Activated T-cell treated with anti-CD3 and anti-CD28 coated beads, Interleukin-2, amount 50 U/mL, for 72 hours (primary cell): ENCODE measurements at places on chromosomes 6 and 20. TPM values are rescaled to one million over a fixed set of nuclear protein-coding genes. Genes with fewer than 3 reads are reported as not detected.

NCOA7 gene
- total RNA-seq: 69.1 TPM

- H3K27ac ChIP-seq: peak overlapping the region; percentile 71
- H3K4me1 ChIP-seq: peaks cover under 1% of the 10 kb centered on the region
- no peak for DNase-seq
- no peaks in the 10 kb centered on the region for H3K27me3 ChIP-seq
- H3K36me3 ChIP-seq: no peaks in the 10 kb centered on the region
These were observed 6.6 kb downstream of the MMP24OS start for GRCh38 chr20:35271073-35271882.

DNA sequence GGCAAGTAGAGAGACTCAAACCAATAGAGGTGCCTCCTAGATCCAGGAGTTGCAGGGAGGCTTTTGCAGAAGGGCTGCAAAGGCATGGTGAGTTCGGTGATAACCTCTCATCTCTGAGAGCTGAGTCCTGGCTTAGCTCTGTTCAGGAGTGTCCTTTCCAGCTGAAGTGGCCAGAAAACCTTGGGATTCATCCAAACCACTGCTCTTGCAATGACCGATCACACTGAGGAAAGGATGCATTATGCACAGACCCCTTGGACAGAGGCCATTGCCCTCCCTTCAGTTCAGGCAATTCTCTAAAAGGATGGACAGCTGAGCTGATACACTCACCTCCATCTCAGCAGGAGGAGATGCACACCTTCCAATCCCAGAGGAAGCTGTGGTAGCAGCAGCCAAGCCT lies 158.8 kb upstream of the ENPP5 start:
- H3K27me3 ChIP-seq: peaks cover 33% of the 10 kb centered on the region
- H3K4me1 ChIP-seq: peaks cover 11% of the 10 kb centered on the region
- H3K4me3 ChIP-seq: no peak overlapping the region
- no peak for DNase-seq
- H3K36me3 ChIP-seq: no peaks in the 10 kb centered on the region

DNA sequence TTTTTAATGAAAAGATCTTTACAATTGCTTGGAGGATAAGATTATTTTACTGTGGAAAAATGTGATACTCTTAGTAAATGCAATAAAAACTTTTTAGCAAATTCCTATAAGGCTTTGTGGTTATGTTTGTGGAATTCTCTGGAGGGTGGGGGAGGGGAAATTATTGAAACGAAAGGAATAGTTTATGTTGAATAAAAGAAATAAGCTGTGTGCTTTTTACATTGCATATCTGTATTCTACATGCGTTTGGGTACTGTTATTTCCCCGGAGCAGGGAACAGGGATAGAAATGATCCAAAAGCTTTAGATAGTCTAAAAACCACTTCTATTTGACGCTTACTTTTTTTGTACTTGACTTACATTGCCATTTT lies 143.8 kb downstream of the SLC16A10 start:
- H3K36me3 ChIP-seq: no peaks in the 10 kb centered on the region
- no peaks in the 10 kb centered on the region for H3K4me1 ChIP-seq
